Calu3 (cell line): ENCODE measurements at places on chromosomes 6 and 20.

DNA sequence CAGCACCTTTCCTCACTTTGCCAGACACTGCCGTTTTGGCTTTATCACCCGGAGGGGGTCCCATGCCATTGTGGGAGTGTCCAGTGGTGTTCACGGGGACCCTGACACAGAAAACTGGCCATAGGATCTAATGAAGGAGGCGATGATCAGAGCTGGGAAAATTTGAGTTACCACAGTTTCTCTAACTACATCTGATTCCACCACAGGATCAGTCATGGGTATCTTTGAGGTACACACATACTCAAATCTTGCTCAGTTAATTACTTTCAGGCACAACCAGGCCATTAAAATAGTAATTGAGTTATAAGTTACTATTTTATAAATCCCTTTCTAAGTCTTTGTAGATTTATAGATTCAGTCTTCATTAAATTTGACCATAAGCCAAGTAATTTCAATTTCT, 215.1 kb downstream of the PRL start:
- DNase-seq: no peak

- no peak for DNase-seq
These were observed 119.9 kb downstream of the RNF144B start for GRCh38 chr6:18507018-18507415.

DNA sequence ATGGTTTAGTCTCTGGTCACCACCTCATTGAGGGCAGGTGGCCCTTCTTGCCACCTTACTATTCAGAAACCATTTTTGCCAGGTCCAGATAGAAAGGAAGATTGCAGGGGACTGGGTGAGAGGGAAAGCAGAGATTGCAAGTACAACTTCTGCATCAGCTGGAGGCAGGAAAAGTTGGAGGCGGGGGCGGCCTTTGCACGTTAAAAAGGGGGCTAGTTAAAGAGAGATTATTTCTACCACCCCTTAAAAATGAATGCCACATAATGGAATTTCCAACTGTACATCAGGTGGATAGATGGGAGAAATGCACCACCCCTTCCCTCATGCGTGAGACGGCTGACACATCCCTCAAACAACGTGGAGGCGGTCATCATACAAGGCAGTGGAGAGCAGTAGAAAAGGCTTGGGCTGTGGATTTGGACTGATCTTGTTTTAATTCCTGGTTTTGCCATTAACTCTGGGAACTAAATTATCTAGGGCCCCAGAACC, 95.4 kb upstream of the CNKSR3 start:
- DNase-seq: no peak

- no peak for DNase-seq
These were observed 130.9 kb downstream of the DTNBP1 start for GRCh38 chr6:15531973-15532372.

- DNase-seq: no peak
These were observed 14.6 kb upstream of the STK35 start for GRCh38 chr20:2086980-2087377.

- DNase-seq: no peak
These were observed 210.2 kb upstream of the ECI2 start for GRCh38 chr6:4345543-4345942.

DNA sequence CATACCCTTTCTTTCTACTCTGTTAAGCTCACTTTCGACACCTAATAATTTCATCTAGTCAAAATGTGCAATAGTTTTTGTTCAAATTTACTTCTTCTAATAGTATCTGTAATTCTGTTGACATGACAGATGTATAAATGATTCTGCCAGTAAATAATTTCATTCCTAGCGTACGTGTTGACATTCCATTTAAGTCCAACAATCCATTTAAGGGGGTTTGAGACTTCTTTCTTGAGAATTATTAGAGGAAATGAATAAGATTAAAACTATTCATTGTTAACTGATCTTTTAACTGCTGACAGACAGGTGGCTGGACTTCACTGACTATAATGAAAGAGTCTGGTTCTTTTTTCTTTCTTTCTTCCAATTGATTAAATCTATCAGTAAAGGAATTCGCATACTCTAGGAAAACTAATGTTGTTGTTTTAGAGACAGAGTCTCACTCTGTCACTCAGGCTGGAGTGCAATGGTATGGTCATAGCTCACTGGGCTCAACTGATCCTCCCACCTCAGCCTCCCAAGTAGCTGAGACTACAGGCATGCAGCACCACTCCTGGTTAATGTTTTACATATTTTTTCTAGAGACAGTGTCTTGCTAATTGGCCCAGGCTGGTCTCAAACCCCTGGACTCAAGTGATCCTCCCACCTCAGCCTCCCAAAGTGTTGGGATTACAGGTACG, 55.9 kb downstream of the MAP3K5 start:
- DNase-seq: no peak

GRCh38 chr6:169046021-169046420, 207.6 kb downstream of the THBS2 start:
- DNase-seq: no peak

- DNase-seq: peak; percentile 8
These were observed 165.8 kb upstream of the CITED2 start for GRCh38 chr6:139540276-139540675.

DNA sequence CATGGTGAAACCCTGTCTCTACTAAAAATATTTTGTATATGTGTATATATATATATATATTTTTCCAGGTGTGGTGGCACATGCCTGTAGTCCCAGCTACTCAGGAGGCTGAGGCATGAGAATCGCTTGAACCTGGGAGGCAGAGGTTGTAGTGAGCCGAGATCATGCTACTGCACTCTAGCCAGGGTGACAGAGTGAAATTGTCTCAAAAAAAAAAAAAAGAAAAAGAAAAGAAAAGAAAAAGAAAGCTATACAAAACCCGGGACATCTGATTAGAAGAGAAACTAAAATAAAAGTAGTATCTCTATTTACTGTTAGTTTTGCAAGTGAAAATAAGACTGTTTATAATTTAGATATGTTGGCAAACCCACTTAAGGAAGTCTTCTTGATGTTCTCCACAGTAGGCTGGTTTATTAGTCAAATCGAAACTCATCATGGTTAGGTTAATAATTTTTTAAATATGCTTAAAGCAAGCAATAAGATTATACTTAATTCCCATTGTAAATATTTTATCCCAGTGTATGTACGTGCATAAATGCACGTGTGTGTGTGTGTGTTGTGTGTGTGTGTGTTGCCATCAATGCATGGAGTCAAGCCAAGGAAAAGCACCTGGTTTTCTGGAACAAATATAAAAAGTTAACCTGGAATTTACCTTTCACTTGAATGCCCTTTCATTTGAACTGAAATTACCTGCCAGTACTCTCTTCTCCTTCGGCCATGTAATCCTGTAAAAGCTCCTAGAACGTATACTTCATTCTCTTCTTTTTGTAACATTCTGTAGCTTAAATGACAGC, 7.1 kb downstream of the VNN2 start:
- DNase-seq: no peak

GRCh38 chr6:156953127-156953478, 175.9 kb downstream of the ARID1B start:
- DNase-seq: no peak

- no peak for DNase-seq
These were observed 8.6 kb upstream of the SERPINB6 start for GRCh38 chr6:2979819-2980464.
